ENCODE measurements at places on chromosomes 5 and 9. TPM values are rescaled to one million over a fixed set of nuclear protein-coding genes. Genes with fewer than 3 reads are reported as not detected.

DNA sequence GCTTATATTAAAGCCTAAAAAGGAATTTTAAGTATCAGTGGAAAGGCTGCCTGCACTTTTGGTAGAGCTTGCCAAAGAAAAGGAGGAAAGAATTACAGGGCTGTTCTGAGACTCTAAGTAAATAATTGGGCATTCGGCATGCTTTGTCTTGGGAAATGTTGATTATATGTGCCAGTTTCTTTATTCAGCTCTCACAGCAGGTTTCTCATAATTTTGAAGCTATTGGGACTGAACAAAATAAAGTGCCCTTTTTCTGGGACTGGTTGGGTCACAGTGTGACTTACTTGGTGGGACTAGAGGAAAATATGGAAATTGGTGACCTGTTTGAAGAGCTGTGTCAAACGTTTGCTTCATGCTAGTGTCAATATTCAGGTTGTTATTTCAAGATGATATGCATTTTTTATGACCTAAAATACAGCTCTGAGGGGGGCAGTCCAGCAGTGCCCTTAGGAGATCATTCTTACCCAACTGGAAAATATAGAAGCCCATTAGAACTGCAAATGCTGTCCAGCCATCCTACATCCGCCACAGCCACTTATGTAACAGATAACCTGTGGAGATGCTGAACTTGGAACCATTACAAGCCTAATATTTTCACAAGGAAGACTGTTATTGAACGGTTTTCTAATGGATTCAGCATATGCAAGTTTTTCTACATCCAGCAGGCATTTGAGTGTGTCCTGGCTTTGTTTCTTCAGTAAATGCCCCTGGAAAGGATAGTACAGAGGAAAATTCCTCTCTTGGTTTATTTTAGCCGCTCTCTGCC is 122.4 kb downstream of the SNCAIP start:
- no peak for DNase-seq

Gene CCNI2
- total RNA-seq, result 0.27 TPM

GRCh38 chr9:96108691-96109380 is 193.1 kb downstream of the HSD17B3 start:
- DNase-seq, result no peak

GRCh38 chr5:123545506-123545905 is 33.5 kb downstream of the CSNK1G3 start:
- peak; percentile 8 for DNase-seq

Gene C6
- total RNA-seq, result not detected

- no peak for DNase-seq
Observed at GRCh38 chr9:110105107-110105506, 102.9 kb downstream of the C9orf152 start.

Gene CPLANE1
- 6.5 TPM for total RNA-seq

- DNase-seq, result no peak
Observed at GRCh38 chr5:141617682-141618029, 1.1 kb downstream of the DIAPH1 start.

Gene SPINK1
- not detected for total RNA-seq

Gene CER1
- total RNA-seq, result not detected

Gene GABRG2
- total RNA-seq, result not detected

- DNase-seq, result no peak
Observed at GRCh38 chr9:38371495-38371894, 21.0 kb upstream of the ALDH1B1 start.

Gene EGR1
- not detected for total RNA-seq

DNA sequence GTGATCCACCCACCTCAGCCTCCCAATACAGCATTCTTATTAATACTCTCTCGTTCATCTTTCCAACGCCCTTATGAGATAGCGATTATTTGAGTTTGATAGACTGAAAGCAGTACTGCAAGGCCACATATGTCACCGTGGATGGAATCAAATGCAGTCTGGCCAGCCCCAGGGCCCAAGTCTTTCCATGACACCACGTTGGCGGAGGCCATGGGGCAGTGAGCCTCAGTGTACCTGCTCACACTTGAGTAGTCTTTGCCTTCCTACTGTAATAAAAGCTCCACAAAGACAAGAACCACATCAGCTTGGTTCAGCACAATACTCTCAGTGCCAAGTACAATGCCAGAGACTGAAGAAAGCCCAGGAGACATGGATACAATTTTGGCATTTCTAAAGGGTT is 88.5 kb downstream of the TTLL11 start:
- no peak for DNase-seq

DNA sequence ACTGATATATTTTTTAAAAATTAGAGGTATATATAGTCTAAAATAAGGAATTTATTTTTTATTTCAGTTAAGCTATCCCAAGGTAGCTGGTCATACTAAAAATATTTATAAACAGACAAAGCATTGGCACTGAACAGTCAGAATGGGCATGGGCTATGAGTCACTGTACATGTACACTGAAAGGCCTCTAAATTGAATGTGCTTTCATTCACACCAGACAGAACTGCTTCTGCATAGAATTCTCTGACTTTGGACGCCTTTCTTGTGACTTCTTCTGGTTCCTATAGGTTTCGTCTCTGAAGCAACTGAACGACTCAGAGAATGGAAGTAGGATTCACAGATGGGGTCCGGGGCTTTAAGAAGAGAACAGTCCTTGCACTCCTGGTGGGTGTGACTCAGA is 394.8 kb upstream of the MEF2C start:
- DNase-seq, result peak; percentile 75

DNA sequence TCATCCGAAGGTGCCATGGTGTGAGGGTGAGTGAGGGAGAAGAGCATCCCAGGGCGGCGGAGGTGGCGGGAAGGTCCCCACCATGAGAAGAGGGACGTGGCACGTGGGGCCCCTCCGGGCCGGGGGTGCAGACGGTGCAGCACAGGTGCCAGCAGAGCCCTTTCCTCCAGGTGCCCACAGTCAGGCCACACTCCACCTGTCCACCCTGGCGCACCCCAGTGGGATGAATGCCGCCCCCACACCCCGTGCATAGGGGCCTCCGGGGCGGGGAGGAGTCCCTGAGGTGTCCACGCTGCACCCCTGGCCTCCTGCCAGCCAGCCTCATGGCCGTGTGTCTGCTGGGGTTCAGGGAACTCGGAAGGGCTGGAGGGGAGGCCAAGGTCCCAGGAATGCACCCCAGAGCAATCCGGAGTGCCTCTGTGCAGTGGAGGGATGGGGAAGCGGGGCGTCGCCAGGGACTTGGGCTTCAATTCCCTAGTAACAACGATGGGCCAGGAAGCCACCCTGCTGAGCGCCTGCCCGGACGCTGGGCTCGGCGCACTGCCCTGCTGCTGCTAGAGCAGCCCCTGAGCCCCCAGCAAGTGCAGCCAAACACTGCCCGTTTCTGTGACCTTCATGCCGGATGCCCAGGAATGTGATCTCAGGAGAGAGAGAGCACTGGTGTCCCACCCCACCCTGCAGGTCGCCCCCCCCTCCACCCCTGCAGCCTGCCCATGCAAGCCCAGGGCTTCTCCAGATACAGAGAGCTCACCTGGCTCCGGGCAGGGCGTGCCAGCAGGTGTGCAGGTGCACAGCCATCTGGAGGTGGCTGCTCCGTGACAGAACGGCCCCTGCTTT is 8.8 kb upstream of the NACC2 start:
- DNase-seq, result no peak

Gene STK32A
- total RNA-seq, result not detected

Gene PTGES
- total RNA-seq, result 0.23 TPM

- no peak for DNase-seq
Observed at GRCh38 chr5:125877248-125877647, 546.0 kb upstream of the GRAMD2B start.

GRCh38 chr9:112569186-112569585 is 82.6 kb downstream of the KIAA1958 start:
- DNase-seq, result peak; percentile 42

DNA sequence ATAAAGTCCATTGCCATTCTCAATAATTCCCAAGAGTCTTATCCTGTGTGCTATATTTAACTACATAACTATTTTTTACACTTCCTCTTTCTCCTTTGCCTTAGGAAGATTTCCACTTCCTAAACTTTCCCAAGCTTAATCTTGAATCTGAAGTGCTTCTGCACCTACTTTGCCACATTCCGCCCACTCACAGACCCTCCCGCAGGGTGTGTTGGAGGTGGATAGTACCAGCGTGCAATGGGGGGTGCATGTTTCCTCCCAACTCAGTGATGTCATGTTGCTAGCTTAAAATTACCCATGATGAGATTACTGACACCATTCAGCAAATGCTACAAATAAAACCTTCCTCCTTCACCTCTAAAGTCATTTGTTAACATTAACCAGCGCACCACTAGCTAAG is 460.2 kb downstream of the NR2F1-AS1 start:
- no peak for DNase-seq

GRCh38 chr5:179680780-179681401 is at the start of gene CBY3:
Gene CBY3 (minus strand): TSS chr5:179681034. CDS start chr5:179680918, 116 bp downstream.
- DNase-seq, result peak; percentile 57

Gene SLC6A7
- not detected for total RNA-seq

GRCh38 chr5:143413958-143414669 is 10.6 kb upstream of the NR3C1 start:
- no peak for DNase-seq

DNA sequence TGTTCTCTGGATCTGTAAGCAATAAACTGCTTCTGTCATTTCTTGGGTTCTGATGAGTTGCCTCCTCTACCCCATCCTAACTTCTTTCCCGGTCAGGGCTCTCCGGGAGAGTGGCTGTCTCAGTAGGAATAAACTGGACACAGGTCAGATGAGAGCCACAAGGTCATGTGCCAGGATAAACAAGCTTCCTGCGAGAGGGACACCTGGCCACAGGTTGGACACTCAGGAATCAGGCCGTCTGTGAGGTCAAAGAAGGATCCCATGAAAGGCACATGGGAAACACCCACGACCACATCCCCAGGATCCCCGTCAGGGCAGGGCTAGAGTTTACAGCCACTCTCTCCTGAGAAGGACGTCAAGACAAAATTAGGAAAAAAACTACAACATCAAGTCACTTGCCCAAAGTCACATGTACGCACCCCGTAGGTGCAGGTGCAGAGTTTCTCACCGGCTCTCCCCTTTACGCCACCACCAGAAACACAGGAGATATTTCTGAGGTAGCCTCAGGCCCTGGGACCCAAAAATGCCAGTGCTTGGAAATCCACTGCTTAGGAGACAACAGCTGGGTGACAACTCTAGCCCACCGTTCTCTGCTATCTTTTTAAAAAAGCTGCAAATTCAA is 28.7 kb downstream of the CCT5 start:
- no peak for DNase-seq

Gene GGTA1
- total RNA-seq, result 6.2 TPM

GRCh38 chr5:141101059-141101458 is 786 bp downstream of the PCDHB3 start:
- DNase-seq, result no peak

DNA sequence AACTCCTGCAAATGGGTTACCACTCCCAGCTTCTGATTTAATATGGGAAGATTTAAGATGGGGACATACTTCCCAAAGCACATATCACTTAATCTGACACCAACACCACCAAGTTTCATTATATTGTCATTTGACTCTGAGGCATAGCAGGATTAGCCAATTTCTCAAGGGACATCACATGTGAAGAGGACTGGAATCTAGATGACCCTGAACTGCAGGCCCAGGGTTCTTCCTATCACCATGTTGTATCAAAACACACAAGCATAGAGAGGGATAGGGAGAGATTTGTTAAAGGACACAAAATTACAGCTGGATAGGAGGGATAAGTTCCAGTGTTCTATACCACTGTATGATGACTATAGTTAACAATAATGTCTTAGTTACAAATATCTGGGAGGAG is 168.3 kb upstream of the PPP2R2B start:
- no peak for DNase-seq

DNA sequence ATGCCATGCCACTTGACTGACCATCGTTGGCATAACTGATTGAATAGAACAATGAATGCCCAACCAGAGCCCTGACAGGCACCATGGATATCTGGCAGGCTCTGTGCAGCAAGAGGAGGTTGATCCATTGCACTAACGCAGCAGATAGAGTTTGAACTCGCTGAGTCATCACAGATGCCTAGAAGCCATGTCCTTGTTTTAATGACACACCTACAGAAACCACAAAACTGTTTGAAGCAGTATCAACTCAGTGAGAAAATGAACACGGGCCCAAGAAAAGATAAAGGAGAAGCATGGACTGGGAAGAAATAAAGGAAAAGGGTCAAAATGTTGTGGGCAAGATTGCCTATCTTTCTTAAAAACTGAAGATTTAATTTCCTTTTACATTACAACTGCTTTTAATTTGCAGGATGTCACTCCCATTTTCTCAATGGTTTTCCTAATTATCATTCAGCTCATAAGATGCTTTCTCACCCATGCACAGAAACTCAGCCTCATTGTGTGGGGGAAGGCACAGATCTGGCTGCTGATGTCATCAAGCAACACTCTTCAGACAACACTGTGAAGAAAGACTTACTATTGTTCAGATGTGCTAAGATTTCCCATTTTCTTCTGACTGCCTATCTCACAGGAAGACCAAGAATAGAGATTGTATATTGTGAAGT is 129.0 kb downstream of the PIK3R1 start:
- DNase-seq, result peak; percentile 33

DNA sequence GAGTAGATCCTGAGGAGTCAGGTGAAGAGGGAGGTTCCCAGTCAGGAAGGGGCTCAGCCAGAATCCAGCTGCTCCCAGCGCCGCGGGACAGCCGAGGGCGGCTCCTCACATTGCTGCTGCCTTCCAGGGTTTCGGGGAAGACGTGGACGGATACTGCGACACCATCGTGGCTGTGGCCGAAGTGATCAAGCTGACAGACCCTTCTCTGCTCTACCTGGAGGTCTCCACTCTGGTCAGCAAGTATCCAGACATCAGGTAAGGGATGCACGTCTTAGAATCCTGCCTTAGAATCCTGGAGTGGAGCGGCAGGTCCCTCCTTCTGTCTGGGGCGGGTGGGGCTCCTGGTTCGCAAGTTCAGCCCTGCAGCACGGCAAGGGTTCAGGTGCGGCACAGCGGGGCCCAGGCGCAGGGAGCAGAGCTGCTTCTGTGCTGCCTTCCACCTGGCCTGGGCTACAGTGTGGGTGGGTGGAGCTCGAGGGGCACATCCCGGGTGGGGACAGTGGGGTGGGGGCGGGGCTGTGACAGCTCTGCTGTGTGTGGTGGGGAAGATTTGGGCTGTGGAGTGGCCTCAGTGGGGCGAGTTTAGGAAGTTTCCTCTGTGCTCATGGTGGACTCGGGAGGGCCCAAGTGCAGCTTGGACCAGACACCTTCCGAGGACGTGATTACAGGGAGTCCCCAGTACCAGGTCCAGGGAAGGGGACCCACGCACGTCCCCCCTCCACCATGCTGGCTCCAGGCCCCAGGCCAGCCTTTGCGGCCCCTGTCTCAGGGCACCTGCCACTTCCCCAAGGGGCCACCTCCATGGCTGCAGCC is 22.8 kb downstream of the EXOC3 start:
- no peak for DNase-seq

Gene NTRK2
- total RNA-seq, result not detected

DNA sequence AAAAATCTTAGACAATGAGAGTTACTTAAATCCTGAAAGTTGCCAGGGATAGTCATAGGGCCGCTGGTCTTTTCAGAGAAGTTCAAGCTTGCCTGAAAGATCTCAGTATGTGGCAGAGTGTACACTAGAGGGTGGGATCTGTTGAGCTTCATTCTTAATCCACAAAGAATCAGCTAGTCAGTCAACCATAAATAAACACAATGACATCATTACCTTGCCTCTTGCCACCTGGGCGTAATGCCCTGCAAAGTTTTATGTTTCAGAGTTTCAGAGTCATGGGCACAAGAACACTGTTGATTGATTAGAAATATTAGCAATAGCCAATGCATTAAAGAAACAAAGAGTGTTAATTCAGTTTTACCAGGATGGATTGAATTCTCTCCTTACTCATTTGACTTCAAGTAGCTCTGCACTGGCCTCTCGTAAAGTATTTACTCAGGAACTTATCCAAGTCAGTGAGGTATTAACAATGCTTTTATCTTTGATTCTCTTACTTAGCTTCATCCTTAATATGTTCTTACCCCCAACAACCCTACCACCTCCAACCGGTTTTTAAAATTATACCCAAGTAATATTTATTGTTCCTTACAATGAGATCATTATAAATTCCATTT is 14.3 kb upstream of the ANXA1 start:
- DNase-seq, result peak; percentile 31
